NCI-H1048 (cell line): ENCODE measurements at places on chromosomes 11 and 22.
A peak's percentile ranks its signal among the peaks of the same experiment; 100 is the strongest.

GRCh38 chr22:40341604-40342003 is 4.7 kb upstream of the ADSL start:
- DNase-seq, result no peak

GRCh38 chr11:83158357-83158786 is 1.4 kb downstream of the PCF11 start:
- DNase-seq, result no peak

GRCh38 chr11:117815262-117815803 is 9.2 kb downstream of the FXYD2 start:
- DNase-seq, result no peak

- DNase-seq, result no peak
Measured at GRCh38 chr11:70630816-70631623, 232.7 kb downstream of the CTTN start.

DNA sequence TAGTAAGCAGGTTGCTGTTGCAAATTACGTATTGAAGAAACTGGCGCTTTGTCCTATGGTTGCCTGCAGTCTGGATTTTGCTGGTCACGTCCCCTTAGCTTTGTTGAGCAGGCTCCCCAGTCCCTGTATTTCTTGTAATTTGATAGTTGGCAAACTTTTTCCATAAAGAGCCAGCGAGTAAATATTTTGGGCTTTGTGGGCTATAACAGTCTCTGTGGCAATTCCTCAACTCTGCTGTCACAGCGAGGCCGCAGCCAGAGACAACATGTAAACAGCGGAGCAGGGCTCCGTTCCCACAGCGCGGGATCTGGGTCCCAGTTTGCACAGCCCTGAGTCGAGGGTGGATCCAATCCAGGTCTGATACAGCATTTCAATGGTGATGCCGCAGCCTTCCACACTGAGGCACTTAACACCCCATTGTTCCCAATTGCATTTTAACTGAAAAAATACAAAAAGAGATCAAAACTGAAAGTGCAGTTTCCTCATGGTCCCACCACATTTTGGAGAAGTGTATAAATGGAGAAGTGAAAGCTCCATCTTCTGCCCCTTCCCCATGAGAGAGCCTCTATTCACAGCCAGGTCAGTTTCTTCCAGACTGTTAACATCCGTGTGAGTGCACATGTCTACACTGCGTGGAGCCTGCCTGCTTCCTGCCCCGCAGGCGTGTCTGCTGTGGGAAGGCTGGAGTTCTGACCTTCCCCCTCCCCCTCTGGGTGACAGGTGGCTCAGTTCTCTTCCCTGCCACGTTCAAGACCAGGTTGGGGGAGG is 89.1 kb downstream of the RPS6KA4 start:
- no peak for DNase-seq

GRCh38 chr11:128964463-128964930 is 21.8 kb upstream of the TP53AIP1 start:
- no peak for DNase-seq

- no peak for DNase-seq
Measured at GRCh38 chr22:17910561-17911311, 113.6 kb downstream of the MICAL3 start.

DNA sequence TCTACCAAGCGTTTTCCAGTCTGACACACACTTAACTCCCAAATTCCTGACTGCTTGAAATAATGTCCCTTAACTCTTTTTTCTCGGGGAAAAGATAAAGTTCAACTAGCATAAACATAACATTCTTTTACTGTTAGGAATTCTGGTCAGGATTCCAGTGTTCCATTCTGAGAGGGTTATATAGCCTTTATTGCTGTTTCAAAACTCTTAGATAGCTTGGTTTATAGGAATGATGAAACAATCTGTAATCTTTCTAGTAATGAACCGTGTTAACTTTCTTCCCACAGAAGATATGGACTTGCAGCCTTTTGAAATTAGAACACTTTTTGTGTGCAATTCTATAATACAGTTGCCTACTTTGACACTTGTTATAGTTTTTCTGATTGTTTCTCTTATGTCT is 8.6 kb downstream of the REXO2 start:
- no peak for DNase-seq

- no peak for DNase-seq
Measured at GRCh38 chr22:37048133-37048532, 3.4 kb upstream of the KCTD17 start.

DNA sequence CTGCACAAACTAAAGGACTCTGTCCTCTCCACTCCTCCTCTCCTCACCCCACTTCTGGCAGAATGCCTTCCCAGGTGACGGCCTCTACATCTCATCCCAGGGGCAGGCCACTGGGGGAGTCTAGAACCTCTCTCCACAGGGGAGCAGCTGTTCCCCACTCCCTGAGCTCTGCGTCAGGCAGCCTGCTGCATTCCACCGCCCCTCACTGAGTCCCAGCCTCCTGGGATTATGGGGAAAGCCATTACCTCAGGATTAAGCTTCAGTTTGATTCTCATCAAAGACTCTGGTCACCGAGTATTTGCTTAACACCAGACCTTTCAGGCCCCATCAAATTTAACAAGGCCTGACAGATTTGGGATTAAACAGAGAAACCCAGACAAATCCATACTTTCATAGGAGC is 405.9 kb downstream of the NXPE2 start:
- DNase-seq, result no peak

- no peak for DNase-seq
Measured at GRCh38 chr11:92866679-92867282, 102.7 kb upstream of the MTNR1B start.

DNA sequence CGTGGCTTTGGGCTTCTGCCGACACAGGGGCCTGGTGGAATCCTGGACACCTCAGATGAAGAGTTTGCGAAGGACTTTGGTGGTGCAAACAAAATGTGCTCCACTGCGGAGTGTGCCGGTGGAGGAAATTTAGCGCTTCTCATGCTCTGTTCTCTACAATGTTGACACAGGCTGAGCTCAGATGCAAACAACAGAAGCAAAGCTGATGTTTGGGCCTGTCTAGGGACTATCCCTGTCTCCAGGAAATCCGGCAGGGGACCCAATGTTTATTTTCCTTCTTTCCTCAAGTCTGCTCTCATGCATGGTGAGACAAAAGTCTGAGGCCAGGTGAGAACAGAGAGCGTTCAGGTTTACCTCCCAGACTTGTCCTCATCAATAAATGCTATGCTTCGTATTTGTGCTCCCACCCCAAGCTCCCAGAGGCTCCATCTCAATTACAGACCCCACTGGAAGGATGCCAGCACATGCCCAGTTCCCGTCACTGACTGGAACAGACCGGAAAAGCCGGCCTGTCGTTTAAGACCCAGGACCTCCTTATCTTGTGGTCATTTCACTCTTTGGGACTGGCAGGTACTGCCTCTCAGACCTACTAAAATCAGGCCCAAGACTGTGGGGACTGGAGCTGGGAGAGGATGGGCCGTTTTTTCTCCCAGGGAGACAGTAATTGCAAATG is 105.7 kb upstream of the B3GAT1 start:
- no peak for DNase-seq

DNA sequence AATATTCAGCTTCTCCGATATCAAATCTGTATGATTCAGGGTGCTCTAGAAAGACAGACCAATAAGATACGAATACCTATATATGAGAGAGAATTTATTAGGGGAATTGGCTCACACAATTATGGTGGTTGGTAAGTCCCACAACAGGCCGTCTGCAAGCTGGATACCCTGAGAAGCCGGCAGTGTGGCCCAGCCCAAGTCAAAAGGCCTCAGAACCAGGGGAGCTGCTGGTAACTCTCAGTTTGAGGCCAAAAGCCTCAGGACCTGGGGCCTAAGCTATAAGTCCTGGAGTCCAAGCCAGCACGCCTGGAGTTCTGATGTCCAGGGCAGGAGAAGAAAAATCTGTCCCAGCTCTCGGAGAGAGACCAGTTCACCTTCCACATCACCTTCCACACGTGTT is 318.7 kb downstream of the BRD1 start:
- no peak for DNase-seq

GRCh38 chr11:100403816-100404215 is 283.3 kb upstream of the ARHGAP42 start:
- DNase-seq, result no peak

GRCh38 chr11:17560281-17561110 is 13.4 kb downstream of the OTOG start:
- no peak for DNase-seq

- DNase-seq, result no peak
Measured at GRCh38 chr22:22955276-22955798, 67.7 kb downstream of the IGLL5 start.

- no peak for DNase-seq
Measured at GRCh38 chr11:48134221-48134922, 82.2 kb upstream of the OR4B1 start.

GRCh38 chr11:74839971-74840370 is 91.3 kb downstream of the RNF169 start:
- DNase-seq, result no peak

- DNase-seq, result no peak
Measured at GRCh38 chr11:1054143-1055108, 17.9 kb upstream of the MUC6 start.

DNA sequence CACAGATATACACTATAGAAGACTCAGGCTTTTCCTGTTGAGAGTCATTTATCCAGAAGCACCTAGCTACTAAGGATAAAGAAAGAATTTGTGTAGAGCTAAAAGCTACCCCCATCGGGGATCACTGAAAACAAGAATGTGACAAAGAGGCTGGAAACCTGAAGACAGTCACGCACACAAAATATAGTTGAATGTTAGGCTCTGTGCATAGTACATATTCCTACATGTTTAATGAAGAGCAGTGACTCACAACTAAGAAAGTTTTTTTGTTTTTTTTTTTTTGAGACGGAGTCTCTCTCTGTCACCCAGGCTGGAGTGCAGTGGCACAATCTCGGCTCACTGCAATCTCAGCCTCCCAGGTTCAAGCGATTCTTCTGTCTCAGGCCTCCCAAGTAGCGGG is 8.4 kb downstream of the OR10V1 start:
- no peak for DNase-seq

DNA sequence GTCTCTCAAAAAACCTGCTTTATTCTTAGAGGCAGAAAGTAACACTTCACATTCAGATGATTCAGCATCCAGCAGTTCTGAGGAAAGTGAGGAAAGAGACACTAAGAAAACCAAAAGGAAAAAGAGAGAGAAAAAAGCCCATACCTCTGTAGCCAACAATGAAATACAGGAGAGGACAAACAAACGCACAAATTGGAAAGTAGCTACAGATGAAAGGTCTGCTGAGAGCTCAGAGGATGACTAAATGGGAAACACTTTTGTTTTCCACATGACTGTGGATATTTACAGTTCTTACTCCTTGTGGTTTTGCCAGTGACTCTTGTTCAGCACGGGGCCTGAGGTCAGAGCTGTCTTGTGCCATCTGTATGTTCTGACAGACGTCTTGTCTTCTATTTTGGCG is 3.8 kb downstream of the TIMM8B start:
- no peak for DNase-seq

GRCh38 chr11:14907411-14908213 is 15.6 kb upstream of the CYP2R1 start:
- DNase-seq, result peak; percentile 6

DNA sequence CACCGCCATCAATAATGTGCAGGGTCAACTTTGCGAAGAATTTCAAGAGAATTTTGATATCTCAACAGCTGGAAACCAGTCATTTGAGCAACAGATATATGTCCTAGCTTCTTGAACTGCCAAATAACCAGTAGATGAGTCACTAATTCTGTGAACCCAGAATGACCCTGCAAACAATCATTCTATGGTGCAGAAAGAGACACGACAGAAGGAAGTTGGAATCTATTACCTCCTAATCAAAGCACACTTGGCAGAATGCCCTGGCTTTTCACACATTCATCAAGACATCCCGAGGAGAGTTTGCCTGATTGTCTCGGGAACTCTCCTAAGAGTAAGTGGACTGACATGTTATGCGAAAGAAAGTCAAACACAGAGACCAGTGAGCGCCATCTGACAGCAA is 621.1 kb downstream of the OPCML start:
- DNase-seq, result no peak

DNA sequence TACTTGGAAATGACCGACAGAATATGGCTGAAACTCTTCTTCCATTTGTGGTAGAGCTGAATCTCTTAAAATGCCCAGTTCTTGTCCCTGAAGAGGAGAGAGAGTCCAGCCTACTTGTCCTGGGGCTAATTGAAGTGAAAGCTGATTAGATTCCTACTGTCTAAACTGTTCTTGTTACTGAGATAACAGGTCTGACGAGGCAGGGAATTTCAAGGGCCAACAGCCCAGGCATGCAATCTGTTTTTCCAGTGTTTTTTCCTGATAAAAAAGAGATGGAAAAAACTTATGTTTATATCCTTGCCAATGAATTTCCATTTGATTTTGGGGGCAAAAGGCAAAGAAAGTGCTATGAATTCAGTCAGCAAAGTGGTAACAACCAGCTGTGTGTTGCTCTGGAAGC is 195.5 kb downstream of the ETS1 start:
- no peak for DNase-seq

DNA sequence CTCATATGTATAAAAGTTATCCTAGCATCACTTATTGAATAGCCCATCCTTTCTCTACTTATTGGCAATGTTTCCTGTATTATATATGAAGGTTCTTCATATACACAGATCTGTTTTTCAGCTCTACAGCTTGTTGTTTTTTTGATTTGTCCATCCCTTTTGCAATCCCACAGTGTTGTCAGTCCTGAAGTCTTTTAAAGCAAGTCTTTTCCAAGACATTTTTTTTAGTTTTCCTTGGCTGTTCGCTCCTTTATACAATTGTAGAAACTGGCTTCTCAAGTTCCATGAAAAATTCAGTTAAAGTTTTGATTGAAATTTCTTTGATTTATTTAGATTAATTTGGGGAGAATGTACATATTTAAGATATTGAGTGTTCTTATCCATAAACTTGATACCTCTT is 295.3 kb upstream of the SORL1-AS1 start:
- no peak for DNase-seq

GRCh38 chr11:84398017-84398626 is 1112.0 kb upstream of the CCDC90B start:
- DNase-seq, result no peak

DNA sequence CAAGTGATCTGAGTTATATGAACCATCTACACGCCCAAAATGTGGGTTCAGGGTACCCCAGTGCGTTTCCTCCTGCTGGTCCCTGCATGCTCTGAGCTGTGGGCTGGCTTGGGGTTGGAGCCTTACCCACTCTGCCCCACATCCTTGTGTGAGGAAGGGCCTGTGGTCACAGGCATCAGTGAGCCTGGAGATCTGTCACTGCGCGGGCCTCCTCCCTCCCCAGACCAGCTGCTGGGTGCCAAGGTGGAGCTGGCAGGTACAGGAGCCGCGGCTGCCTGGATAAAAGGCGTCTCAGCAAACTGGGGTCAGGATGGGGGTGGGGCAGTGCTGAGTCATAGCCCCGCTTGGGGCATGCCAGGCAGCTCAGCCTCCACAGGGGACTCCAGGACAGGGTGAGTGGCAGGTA is 17.9 kb downstream of the GNAZ start:
- DNase-seq, result no peak

DNA sequence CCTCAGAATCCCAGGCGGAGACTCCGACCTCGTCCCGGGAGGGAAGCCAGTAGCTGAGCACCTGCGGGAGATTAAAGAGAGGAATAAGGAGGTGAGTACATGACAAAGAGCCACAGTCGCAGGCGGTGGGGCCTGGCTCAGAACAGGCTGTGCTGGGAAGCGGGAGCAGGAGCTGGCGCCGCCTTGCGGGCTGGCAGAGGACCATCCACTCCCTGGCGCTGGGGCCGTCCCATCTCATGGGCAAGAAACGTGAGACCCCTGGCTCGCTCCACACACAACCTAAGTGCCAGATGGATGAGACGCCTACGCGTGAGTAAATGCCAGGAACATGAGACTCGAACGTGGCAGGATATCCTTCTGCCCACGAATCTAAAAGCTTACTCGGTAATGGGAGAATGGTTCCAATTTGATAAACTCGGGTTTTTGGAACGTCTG is 6.3 kb downstream of the CEND1 start:
- DNase-seq, result peak; percentile 60
